Activated naive CD8-positive, alpha-beta T cell treated with anti-CD3 and anti-CD28 coated beads, Interleukin-2, amount 10 ng/mL, durations not matched to agents 7 days and 5 days (primary cell): ENCODE measurements at places on chromosomes 3 and 15. TPM values are rescaled to one million over a fixed set of nuclear protein-coding genes. Genes with fewer than 3 reads are reported as not detected.

Gene DGKG
- 0.54 TPM for total RNA-seq

DNA sequence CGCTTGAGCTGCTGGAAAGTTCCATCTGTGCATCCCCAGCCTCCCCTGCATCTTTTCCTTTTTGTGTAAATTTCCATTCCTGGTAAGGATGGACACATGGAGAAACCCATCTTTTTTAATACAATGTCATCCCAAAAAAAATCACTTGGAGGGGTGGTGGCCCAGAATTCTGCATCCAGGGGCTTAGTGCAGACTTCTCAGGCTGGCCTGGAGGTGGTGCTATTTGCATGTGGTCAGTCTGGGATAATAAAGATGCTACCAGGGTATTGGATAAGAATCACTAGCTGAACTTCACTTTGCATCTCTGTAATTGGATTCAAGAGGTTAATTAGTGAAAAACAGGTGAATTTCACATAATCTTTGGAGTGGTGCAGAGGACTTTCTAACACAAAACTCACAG lies 1.8 kb upstream of the ZSCAN2 start:
- H3K4me1 ChIP-seq = peaks cover 43% of the 10 kb centered on the region
- peak overlapping the region; percentile 64 for H3K4me3 ChIP-seq
- no peaks in the 10 kb centered on the region for H3K27me3 ChIP-seq
- H3K36me3 ChIP-seq = peaks cover 4% of the 10 kb centered on the region
- DNase-seq = no peak

Gene WDR53
- 20.4 TPM for total RNA-seq

Gene BNC1
- total RNA-seq = not detected

DNA sequence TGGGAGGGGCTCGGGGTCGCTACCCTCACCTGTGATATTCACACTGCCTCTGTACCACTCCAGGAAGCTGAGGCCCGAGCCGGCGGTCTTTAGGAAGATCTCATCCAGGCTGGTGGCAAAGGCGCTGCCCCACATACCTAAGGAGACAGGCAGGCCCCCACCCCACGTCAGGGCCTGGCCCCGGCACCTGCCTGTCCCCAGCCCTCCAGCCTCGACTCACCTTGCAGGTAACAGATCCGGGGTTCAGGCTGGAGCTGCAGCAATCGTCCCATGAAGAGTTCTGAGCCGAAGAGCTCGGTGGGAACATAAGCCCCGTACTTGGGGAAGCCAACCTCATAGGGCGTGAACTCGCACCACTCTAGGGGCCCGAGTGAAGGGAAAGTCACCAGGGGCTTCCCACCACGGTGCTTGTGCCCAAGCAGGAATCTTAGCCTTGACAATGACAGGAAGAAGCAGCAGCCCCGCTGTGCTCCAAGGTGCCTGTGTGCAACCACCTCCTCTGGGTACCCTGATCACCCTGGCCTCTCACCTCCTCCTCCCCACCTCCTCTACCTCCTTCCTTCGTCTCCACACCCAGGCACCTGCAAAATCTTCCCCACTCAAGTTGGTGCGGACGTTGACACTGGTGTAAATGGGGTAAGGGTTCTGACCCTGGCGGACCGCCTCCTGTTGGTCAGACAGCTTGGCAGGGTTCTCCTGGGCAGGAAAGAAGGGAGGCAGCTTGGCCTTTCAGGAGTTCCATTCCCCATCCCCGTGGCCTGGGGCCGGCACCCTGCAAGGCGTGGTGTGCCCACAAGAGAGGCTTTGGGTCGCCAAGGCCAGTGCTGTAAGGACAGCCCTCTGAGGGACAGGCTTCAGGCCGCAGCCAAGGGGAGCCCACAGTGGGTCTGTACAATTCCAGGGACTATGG lies 10.6 kb downstream of the PLA2G4F start:
- no peak overlapping the region for H3K4me3 ChIP-seq
- DNase-seq = peak; percentile 21
- H3K27ac ChIP-seq = no peak overlapping the region
- no peaks in the 10 kb centered on the region for H3K4me1 ChIP-seq
- H3K27me3 ChIP-seq = peaks cover 2% of the 10 kb centered on the region
